ENCODE measurements at places on chromosomes 6 and 20. TPM values are rescaled to one million over a fixed set of nuclear protein-coding genes. Genes with fewer than 3 reads are reported as not detected.

PFDN4 gene
- total RNA-seq = 18.6 TPM

GRCh38 chr6:164040994-164041393 is 626.5 kb downstream of the QKI start:
- DNase-seq = no peak

DNA sequence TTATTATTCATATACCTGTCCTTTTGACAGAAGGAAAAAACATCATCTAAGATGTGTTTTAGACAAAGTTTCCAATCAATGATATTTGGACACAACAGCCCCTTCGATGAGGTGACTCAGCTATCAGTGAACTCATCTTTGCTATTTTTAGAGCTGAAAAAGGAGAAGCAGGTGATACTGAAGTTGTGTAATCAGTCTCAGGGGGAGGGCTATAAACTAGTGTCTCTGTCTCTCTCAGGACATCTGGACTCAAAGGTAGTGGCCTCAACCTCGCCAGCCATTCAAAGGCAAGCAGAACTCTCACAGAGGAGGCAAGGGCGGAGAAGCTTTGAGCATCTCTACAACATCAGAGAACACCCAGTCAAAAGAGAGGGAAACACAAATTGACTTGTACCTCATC is 135.4 kb downstream of the BFSP1 start:
- DNase-seq = no peak

- no peak for DNase-seq
Observed at GRCh38 chr6:68632734-68633133, 2.3 kb upstream of the ADGRB3 start.
